ENCODE measurements at places on chromosomes 6 and 20.

- no peak for DNase-seq
These were observed 855.8 kb upstream of the CITED2 start for GRCh38 chr6:140230282-140230681.

- no peak for DNase-seq
These were observed 254.9 kb downstream of the PLCB1 start for GRCh38 chr20:8386991-8387390.

DNA sequence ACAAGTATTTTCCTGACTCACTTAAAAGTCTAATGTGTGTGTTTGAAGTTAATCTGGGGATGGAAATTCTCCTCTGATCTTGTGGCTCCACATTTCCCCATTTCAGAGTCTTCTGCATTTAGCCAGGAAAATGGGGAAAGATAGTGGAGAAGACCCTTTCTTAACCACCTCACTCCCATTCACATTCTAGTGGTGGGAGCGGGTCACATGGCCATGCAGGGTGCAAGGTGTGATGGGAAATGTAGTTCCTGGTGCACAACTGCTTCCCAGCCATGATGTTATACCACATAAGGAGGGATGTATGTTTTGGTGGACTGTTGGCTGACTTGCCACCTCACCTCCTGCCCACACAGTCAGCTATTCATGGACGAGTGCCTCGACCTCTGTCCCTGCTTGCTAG lies 61.8 kb downstream of the BANF2 start:
- DNase-seq = no peak

- peak; percentile 21 for DNase-seq
These were observed 36.1 kb downstream of the SERAC1 start for GRCh38 chr6:158131926-158132325.

- no peak for DNase-seq
These were observed 124.3 kb downstream of the IPCEF1 start for GRCh38 chr6:154232013-154232910.

GRCh38 chr6:39206250-39206721 lies 23.0 kb downstream of the KCNK5 start:
- no peak for DNase-seq

- DNase-seq = no peak
These were observed 12.2 kb downstream of the MTCL3 start for GRCh38 chr6:127506894-127507293.

- DNase-seq = no peak
These were observed 408.9 kb downstream of the CDKAL1 start for GRCh38 chr6:20943040-20943627.

- DNase-seq = no peak
These were observed at the start of gene ARHGAP40 for GRCh38 chr20:38601216-38602184. TSS of gene ARHGAP40 (plus strand) at chr20:38601809.

- DNase-seq = no peak
These were observed 112.7 kb downstream of the ZNF217 start for GRCh38 chr20:53480913-53481312.

GRCh38 chr20:10268636-10269035 lies 50.0 kb downstream of the SNAP25 start:
- no peak for DNase-seq

DNA sequence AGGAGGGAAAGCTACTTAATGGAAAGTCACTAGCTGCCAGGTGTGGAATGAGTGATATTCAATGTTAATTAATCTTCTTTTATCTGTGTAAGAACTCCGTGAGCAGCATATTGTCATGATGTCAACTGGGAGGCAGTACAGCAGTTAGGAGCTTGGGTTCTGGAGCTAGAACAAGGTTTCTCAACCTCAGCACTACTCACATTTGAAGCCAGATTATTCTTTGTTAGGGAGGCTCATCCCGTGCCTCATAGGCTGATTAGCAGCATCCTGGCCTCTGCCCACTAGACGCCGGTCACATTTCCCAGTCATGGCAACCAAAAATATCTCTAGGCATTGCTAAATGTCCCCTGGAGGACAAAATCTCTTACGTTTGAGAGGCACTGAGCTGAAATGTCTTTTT lies 41.2 kb downstream of the BCAS1 start:
- DNase-seq = no peak

- DNase-seq = no peak
These were observed 67.1 kb downstream of the ELOVL5 start for GRCh38 chr6:53281518-53282215.

DNA sequence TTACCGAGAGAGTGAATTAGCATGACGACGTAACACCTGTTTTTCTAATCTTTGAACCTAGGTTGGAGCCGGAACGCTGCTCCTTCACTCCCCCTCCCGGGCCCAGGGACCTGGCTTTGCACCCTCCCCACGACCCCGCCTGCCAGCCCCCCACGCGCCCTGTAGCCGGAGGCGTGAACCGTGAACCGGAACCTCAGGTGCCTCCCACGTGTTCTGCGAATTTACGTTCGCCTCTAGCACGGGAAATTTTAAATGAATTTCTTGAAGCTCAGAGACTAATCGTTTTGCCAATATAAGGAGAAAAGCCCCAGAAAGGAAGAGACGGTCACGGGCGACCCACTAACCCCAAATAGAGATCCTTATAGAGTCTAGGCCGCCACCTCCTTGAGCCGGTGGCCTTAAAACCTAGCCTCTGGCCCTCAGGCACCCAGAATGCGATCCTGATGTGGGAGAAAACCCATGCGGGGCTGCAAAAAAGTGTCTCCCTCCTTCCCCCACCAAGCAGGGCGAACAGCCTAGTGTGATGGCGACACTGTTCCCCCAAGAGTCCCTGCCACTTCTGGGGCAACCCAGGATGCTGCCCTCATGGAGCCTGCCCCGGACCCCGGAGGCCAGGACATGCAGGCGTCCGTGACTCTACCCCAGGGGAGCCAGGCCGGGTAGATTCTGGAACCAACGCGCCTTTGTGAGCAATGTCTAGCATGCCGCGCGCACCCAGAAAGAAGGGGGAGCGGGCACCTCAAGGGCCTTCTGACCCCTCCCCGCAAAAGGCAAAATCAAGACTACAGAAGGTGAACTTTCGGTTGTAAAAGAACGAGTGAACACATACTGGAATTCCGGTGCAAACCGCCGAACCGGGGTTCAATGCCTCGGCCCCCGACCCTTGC lies 2.7 kb upstream of the SIM1 start:
- no peak for DNase-seq

DNA sequence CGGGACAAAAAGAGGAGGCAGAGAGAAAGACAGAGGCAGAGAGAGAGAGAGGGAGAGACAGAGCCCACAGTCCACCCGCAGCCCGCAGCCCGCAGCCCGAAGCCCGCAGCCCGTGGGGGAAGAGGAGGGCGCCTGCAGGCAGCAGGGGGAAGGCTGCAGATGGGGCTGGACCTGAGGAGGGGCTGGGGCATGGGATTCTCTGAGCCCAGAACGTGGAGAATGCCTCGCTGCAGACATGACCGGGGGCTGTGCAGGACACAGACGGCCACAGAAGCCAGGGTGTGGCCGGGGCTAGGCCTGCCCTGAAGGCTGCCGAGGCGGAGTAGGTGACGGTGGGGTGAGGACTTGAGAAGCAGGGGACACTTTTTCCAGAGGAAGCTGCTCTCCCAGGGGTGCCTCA lies 6.5 kb upstream of the SLCO4A1 start:
- no peak for DNase-seq

DNA sequence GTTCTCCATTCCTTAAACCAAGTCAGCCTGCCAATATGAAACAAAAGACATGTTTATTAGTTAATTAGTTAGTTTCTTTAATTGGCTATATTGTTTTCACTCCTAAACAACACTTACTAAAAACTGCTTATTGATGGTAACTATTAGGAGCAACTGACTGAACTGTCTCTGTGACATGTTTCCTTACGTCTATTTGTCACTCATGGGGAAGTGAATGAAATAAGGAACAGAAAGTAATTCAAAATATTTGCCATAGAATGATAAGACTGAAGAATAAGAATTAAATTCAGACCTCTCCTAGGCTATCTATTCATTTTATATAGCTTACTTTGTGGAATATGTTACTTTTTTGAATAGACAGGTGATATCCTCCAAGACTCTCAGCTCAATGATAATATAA lies 217.2 kb downstream of the LAMA2 start:
- DNase-seq = no peak

GRCh38 chr20:16520154-16520553 lies 53.1 kb downstream of the KIF16B start:
- DNase-seq = no peak

- DNase-seq = no peak
These were observed 18.7 kb upstream of the COL10A1 start for GRCh38 chr6:116144605-116145004.

DNA sequence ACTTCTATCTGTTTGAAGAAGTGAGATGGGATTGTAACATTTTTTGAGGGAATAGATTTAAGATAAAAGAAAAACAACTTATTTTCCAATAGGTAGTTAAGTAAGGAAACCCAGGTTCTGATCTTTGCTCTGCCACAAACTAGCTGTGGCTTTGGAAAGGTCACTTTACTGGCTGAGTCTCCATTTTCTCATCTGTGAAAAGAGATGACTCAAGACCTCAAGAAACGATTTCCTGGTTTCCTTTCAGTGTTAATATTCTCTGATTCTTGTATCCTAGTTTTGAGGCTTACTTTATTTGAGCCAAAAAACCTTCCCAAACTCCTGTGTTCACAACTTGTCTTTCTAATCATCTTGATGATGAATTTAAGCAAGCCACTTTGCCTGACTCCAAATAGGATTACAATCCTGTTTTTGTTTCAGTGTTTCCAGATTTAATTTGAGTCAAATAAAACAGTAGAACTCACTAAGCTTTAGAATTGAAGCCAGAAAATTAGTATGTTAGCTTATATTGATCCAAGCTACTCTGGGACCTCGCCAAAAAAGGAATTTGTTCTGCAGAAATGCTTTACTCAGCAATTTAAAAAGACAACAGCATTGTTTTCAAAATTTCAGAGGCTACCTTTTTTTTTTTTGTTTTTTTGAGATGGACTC lies 51.1 kb downstream of the ENPP1 start:
- DNase-seq = no peak

DNA sequence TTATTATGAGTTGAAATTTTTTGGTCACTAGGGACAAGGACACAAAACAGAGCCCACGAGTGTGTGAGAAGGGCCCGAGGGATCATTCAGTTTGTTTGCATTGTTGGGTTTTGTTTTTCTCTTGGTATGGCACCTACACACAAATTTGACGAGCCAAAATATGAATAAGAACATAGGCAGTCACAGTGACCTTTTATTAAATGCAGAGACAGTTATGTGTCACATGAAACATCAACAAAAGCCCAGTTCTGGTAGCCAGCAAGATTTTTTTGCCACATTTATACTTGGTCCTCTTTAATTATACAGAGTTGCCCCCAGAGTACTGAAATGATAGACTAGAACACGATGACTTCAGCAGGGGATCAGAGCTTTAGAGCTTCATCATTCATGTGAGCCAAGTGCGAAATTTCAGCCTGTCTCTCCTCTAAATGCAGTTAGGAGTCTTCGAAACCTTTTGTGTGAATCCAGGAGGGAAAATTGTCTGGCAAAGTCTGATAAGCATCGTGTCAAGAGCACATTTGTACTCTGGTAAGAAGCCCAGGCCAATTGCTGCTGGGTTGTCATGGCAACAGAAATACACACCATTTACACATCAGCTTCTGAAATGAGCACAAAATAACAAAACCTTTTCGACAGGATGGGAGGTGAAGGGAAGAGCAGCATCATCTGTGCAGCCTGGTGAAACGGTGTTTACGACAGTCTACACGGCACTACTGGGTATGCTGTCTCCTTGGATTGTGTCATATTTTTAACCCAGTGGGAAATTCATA lies 79.2 kb upstream of the RIPOR2 start:
- peak; percentile 82 for DNase-seq

DNA sequence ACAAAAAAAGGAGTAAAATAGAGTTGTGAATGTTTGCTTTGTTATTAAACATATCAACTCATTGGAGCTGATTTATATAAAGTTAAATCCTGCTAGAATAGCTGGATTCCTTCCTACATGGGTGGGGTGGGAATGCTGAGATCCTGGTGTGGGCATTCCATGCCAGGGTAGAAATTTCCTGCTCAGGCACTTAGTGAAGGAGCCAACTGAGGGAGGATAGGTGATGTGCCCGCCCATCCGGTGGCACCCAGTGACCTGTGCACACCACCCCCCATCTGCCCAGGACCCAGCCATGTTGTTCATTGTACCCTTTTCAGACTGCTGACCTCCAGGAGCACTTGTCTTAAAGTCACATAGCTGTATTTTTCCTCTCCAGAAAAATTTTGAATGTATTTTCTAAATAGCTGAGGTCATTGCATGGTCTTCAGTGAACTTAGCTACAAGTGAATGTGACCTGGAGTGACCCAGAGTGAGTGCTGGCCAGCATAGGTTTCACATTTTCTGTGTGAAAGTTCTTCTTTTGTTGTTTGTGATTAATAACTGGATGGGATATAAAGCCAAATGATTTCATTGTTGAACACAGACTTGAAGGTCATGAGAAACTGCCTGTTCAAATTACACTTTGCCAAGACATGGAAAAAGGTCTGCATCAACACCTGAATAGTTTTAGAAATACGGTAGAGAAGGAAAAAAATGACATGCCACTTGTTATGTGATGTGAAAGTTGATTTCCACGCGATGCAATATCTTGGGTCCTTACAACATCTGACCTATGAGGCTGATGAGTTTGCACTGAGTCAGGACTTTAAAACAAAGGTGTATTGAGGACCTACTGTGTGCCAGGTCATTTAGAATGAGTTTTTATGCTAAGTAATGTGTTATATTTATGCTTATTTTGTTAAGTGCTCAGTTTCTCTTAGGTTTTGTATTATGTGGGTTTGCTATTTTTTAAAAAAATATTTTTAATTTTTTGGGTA lies 77.2 kb downstream of the UTRN start:
- DNase-seq = no peak

DNA sequence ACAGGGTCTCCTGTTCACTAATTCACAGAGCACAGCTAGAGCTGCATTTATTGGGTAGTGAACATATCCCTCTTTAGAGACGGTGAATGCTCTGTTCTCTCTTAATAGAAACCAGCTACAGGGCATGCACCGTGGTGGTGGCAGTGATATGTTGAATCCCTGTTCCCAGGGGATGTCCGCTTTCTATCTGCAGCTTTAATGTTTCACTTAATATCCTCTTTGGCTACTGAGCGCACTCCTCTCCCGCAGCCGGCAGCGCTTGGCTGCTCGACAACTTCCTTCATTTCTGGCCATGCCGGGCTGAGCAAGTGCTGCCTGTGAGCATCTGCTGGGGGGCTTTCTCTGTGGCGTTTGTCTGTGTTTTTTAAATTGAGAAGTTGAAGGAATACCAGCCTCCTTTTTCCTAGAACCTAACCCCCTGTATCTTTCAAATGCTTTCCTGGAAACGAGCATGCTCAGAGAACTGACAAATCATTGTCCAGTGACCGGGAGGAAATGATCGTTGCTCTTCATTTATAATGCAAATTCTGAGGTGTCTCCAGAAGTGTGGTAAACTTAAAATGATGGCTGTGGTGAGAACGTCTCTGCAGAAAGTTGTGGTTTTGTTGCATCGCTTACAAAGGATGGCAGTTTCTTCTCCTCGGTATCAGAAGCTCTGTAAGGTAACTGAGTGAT lies 297.9 kb downstream of the UTRN start:
- peak; percentile 56 for DNase-seq

- no peak for DNase-seq
These were observed 183.3 kb downstream of the FOXC1 start for GRCh38 chr6:1792989-1793388.

GRCh38 chr6:96017070-96017359 lies 1.2 kb downstream of the FUT9 start:
- DNase-seq = no peak

- no peak for DNase-seq
These were observed 670.7 kb upstream of the CITED2 start for GRCh38 chr6:140045116-140045515.
